Activated T-helper 17 cell treated with anti-CD3 and anti-CD28 coated beads, Interleukin-2, amount 50 U/mL, for 72 hours (primary cell): ENCODE measurements at places on chromosomes 4 and X.

- ATAC-seq, result no peak
These were observed 162.0 kb downstream of the FAM47B start for GRCh38 chrX:35104626-35105025.

DNA sequence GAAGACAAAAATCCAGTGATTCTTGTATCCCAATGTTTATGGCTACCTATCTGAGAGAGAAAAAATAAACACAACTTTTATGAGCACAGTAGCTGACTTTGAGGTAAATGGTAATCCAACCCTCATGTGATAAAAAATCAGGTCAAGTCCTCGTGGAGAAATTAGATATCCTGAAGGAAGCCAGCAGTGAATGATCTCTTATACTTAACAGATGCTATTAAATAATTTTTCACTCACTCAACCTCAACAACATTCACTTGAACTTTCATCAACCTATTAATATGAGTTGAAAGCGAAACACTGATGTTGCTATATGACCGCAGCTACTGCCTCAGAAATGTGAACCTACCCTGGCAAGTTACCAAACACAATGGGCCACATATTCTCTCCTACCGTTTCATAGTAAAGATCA is 105.4 kb downstream of the GPC3 start:
- ATAC-seq, result no peak

GRCh38 chr4:174604198-174604597 is 81.9 kb upstream of the HPGD start:
- ATAC-seq, result no peak

- ATAC-seq, result peak; percentile 6
These were observed 791 bp downstream of the GUCY1B1 start for GRCh38 chr4:155759372-155760252.

- ATAC-seq, result no peak
These were observed 847.0 kb downstream of the TRIML1 start for GRCh38 chr4:188986271-188986689.

DNA sequence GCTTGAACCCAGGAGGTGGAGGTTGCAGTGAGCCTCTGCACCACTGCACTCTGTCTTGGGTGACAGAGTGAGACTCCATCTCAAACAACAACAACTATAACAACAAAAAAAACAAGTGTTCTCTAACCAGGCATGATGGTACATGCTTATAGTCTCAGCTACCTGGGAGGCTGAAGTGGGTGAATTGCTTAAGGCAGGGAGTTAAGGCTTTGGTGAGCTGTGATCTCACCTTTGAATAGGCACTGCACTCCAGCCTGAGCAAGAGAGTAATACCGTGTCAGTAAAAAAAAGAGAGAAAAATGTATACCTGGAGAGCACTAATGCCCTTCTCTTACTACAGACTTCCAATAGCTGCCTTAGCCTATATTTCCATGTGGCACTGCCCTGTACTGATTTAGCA is 18.9 kb upstream of the USP9X start:
- no peak for ATAC-seq

GRCh38 chrX:11347300-11347699 is 54.1 kb downstream of the AMELX start:
- no peak for ATAC-seq

GRCh38 chrX:31323658-31324057 is 251.8 kb upstream of the FTHL17 start:
- no peak for ATAC-seq

DNA sequence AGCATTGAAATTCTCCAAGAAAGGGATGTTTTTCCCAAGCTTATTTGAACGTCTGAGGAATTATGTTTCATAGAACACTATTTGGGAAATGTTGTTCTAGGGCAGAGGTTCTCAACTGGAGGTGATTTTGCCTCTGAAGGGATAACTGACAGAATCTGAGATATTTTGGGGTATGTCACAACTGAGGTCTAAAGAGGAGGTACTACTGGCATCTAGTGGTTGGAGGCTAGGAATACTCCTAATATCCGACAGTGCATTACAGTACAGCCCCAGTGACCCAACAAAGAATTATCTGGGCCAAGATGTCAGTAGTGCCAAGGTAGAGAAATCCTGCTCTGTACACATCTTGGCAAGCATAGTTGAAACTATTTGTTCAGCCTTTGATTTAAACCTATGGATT is 6.4 kb downstream of the HSPA4L start:
- ATAC-seq, result no peak

- ATAC-seq, result no peak
These were observed 58.7 kb upstream of the KLF3 start for GRCh38 chr4:38605181-38605752.

- no peak for ATAC-seq
These were observed 19.1 kb downstream of the SMARCAD1 start for GRCh38 chr4:94226763-94227162.

DNA sequence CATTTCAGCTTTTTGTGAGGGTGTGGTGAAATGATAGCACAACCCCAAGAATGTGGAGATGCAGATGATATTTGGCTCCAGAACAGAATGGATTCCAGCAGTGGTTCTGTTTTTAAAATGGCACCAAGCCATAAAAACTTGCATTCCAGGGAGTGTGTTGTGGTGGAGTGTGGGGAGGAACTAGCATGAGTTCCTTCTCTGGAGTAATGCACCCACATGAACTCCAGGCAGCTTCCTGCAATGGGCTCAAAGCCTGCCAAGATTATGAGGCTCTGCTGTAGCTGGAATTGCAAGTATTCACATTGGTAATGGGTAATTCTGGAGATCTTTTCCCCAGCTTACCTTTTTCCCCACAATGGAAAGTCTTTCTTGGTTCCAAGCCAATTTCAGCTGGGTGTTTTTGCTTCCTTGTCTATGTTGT is 161.4 kb downstream of the RAB28 start:
- no peak for ATAC-seq

DNA sequence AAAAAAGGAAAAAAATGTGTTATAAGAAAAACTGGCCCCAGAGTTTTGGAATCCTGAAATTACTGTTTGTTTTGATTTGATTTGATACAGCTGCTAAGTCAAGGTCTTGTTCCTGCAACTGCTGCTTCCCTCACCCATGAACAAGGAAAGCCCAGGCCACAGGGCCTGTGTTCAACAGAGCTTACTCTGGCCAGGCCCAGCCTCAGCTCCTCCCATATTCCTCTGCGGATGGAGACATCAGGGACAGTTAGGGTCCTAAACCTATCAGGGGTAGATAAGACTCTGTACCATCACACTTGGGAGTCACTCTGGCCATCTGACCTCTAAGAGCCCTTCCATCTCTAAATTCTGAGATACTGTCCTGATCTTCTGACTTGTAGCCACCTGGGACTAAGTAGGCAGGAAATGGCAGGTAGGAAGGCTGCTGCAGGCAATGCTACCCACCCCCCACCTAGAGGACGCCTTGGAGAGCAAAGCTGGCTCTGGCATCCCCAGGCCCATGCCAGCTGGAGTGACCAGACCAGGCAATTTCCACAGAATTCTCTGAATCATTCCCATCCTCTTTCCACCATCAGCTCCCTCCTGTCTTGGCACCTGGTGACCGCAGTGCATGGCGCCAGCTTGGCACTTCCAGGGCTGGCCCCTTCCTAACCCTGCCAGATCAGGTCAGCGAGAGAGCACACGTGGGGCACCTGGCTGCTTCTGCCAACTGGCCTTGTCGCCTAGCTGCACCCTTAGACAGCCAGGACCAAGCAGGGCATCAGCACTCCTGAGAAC is 58.0 kb upstream of the TMEM33 start:
- ATAC-seq, result no peak

GRCh38 chrX:68648960-68649359 is 1.5 kb downstream of the STARD8 start:
- no peak for ATAC-seq

DNA sequence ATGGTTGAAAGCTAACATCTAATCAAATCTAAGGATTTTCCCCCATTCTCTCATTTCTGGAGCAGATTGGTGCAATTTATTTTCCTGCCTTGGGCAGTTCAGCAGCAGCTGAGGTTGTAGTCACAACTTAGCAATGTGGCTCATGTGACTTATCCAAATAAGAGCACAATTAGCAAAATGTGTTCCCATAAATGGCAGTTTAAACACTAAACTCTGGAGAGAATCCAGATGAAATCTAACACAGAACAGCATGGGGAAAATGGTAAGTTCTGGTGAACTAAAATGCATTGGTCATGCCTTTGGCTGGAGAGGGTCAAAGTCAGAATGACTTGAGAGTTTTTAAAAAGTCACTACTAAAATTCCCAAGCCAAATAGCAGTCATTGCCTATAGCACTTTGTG is 422.6 kb upstream of the DIPK2B start:
- no peak for ATAC-seq

- no peak for ATAC-seq
These were observed 209.9 kb downstream of the SHROOM3 start for GRCh38 chr4:76644831-76645485.

- ATAC-seq, result no peak
These were observed 12.2 kb downstream of the EGFL6 start for GRCh38 chrX:13581554-13581953.

GRCh38 chr4:33369446-33369845 is 2649.3 kb downstream of the PCDH7 start:
- no peak for ATAC-seq

- ATAC-seq, result no peak
These were observed 554 bp downstream of the KLHL15 start for GRCh38 chrX:24026432-24026831.

GRCh38 chr4:100582146-100582545 is 64.3 kb upstream of the EMCN start:
- ATAC-seq, result no peak

DNA sequence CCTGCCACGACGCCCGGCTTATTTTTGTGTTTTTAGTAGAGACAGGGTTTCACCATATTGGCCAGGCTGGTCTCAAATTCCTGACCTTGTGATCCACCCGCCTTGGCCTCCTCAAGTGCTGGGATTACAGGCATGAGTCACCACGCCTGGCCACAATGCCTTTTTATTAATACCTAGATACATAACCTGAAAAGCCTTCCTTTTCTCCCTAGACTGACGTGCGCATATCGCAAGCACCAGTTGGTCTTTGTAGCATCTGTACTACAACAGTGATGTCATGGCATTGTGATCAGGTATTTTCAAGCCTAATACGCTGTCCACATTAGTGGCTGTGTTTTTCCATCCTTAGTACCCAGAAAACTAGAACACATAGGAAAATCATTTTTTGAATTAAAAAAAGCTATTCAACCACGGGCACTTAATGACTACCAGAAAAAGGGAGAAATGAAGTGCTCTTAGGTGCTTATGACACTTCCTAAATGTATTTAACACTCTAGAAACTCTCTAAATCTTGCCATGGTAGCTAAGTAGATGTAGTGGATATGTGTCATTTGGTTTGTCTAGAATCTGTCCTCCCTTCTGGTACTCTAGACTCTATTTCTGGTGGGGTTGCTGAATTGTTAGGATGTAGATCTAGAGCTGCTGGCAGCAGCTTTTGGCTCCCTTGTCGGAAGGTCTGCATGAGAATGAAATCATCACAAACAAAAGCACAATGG is 707.8 kb downstream of the STIM2 start:
- no peak for ATAC-seq

DNA sequence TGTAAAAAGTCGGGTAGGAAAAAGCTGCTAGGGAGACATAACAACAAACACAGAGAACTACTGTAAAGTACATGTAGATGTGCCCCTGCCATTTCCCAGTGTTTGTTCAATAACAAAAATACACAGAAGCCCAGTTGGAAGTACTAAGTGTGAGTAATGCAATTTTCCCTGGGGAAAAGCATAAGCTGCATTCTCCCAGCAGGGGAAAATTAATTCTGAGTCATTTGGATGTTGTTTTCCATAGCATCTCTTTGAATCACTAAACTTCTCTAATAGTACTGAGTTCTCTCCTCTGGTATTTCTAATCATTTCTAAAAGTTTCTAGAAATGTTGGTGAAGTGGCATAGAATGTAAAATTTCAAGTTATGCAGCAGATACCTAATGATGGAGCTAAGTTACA is 1114.9 kb downstream of the C4orf33 start:
- no peak for ATAC-seq

DNA sequence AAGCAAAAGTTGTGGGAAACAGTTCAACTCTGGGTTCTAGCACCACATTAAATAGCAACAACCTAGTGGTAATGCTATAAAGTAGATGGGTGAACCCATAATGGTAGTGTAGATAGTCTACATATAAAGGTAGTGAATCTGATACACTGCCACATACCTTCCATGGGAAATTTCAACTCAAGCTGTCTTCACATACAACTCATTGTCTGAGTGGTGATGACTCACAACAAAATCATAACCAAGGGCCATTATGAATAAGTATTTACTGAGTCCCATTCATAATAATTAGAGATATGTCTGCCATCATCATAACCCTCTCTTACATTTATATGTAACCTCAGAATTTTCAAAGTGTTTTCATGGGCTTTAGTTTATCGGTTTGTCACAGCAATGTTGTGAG is 34.8 kb downstream of the EGF start:
- peak; percentile 85 for ATAC-seq

GRCh38 chr4:81676537-81676936 is 204.8 kb upstream of the RASGEF1B start:
- ATAC-seq, result no peak

GRCh38 chr4:177105536-177105935 is 204.1 kb upstream of the NEIL3 start:
- no peak for ATAC-seq

GRCh38 chr4:170198747-170199146 is 109.0 kb upstream of the AADAT start:
- ATAC-seq, result no peak

DNA sequence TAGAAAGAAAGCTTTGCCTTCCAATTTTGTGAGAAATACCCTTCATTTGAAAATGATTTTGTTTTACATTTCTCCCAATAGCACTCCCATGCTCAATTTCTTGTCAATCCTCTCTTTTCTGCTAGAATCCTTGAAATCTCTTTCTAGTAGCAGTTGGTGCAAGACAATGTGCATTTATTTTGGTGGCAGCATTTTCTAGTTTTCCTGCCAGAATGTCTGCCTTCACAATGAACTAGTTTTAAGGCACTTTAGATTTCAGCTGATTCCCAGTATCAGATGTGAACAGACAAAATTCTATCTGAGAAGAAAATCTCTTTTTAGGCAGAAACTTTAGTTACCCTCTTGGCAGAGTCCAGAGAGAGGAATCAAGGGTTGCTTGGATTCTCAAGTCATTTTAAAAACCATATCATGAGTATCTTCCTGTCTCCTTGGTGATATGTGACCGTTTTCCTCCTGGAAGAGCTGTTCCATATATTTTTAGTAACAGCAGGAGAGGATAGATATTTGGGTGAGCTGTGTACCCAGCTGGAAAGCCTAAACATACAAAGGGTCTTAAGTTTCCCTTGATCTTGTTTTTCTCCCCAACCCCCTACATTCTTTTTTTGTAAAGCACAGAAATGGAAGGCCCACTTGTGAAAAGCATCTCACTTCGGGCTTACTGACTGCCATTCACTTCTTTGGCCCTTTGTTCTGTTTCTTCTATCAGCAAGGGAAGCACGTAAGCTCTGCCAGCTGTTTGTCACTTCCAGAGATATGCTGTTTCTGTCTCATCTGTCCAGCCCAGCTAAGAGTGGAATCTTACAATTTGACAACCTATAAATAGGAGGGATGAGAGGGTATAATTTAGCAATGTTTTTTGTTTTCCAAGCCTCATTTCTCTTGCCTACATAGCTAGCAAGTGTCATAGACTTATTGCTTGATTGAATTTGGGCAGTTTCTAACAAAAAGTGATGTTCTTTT is 38.7 kb downstream of the TSPAN7 start:
- no peak for ATAC-seq
